ENCODE measurements at places on chromosomes 4 and X.

- DNase-seq = no peak
Observed at GRCh38 chr4:144820728-144821085, 174.8 kb downstream of the HHIP start.

DNA sequence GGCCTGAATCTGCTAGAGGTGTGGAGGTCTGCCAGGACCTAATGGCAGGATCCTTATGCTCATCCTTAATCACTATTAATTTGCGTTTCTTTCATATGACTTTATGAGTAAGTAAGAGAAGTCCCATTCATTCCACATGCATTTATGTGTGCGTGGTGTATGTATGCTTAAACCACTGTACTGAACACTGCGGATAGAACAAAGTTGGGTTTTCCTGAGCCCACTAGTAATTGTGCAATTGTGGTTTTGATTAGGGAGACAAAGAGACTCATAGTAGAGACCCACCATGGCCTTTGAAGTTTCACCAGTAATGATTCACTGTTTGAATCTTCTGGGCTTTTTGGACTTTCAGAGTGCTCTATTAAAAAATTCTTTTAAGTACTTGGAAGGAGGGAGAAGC, 498.5 kb upstream of the DIPK2B start:
- no peak for DNase-seq

DNA sequence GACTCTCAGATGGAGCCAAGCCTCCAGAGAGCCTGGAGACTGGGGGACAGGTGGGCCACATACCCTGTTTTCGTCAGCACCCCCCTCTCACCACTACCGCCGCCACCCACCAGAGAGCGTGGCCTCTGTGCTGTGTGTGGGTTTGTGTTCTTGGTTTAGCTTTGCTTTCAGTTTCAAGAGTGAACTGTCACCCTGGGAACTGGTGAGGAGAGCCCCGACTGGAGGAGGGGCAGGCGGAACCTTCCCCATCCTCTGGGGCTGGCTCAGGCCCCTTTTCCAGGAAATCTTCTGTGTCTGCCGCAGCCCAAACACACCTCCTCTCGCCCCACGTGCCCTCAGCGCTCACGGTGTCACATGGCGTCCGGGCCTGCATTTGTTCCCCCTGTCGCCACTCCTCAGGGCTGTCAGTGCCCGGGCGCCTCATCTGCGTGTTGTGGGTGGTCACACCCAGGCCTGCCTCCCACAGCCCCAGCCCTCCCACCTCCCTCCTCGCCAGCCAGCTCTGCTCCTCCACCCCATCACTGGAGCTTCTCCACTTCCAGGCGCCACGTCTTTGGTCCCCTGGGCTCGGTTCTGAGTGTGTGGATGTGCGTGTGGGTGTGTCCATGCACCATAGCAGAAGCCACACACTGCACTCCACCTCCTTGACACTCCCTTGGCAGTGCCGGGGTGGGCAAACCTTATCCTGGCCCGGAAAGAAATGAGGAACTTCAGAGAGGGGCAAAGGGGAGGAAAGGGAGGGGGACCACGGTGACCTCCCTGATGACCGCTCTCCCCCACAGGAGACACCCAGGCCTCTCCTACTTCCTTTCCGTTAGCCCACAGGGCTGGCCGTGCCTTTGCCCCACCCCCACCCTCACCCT, 27.8 kb downstream of the ELF4 start:
- DNase-seq = peak; percentile 42

DNA sequence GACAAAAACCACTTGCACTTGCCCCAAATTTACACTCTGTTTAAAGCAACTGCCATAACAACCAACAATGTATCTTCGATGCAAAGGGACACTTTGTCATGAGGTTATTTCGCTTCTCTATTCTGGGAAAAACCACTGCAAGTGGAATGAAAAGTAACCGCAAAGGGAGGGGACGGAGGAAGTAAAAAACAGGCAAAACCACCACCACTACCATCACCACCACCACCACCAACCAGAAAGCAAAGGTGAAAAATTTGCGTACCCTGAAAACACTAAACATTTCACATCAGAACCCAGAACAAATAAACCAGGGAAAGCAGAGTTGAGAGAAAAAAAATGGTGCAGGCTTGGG, 1.2 kb upstream of the N4BP2 start:
- peak; percentile 19 for DNase-seq

DNA sequence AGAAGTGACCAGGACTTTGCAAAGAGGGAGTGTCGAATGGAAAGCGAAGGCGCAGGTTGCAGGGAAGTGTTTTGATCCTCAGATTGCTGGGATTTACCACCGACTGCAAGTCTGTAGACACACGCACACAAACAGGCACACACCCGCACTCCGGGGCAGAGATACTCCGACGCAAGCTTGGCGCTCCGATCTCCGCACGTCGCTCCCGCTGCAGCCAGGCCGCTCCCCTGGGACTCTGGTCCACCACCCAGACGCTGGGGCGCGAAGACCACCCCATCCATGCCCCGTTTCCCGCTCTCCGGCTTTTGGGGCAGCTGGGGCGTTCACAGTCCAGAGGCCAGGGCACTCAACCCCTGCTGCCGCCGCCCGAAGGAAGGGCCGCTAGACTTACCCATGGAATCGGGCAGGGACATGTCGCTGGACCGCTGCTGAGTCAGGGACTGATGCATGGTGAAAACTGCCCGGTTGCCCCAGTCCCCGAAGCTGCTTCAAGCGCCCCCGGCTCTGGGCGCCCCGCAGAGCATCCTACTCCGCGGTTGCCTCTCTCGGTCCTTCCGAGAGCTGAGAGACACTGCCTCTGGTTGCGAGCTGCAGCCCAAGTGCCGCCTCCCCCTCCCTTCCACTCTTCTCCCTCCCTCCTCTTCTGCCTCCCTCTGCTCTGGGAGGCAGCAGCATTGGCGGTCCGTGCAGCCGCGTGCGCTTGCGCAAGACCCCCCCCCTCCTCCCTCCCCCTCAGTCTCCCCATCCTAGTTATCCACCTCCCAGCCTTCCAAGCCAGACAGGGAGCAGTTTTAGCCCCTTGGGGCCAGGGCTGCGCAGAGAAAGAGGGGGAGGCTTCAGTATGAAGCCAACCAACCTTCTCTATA, at the start of gene TMEM255A:
TSS of gene TMEM255A (minus strand) at position 601 of the 866 bp plus-strand sequence. CDS start at position 449, 152 bp downstream.
- no peak for DNase-seq

- DNase-seq = no peak
Observed at GRCh38 chr4:41866799-41867677, 68.2 kb upstream of the TMEM33 start.

DNA sequence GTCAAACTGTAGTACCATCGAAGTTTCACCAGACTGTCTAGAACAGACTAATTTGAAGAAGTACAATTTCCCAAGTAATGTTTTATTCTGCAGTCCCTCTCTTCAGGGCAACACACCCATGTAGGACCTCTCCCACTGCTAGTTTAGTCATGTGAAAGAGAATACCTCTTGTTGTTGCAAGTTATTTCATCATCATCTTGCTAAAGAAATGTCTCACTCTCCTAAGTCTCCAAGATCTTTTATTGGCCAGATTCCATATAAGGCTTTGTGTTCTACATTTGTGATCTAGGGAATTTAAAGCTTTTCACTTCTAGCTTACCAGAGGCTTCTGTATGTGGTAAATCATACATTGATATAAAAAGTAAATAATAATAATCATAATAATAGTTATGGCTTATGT, 745.3 kb upstream of the MAGEB2 start:
- no peak for DNase-seq

DNA sequence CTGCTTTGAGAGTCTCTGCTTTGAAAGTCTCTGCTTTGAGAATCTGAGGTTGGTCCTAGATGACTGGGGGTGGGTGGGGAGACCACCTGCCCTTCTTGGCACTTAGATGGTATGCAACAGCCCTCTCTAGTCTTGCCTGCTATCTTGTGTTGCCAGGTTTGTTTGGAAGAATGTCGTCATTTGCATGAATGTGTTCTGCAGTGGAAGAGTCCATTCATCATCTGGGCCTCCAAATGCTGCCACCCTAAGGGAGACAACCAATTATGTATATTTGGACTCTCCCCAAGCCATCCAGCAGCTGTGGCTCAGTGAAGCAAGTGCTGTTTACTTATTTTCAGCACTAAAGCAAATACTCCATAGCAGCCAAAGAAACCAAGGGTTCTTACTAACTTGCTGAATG, 44.6 kb upstream of the TRPC5OS start:
- DNase-seq = no peak

GRCh38 chr4:7068883-7069282, 1.0 kb upstream of the GRPEL1 start:
- DNase-seq = no peak

DNA sequence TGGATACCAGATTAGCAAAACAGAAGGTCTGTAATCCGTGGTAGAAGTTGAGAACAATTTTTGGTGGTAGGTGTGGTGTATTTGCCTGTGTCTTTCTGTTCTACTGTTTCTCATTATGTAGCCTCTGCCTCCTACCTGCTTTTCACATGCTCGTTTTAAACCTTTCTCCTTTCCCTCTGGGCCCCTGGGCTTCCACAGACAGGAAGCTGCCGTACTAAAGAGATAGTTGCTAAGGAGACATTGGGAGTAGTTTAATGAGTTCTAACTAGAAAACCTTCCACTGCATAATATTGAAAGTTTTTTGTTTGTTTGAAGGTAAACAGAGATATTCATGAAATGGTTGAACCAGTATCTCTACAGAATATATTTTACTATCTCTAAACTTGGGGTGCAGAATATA, 107.8 kb downstream of the STOX2 start:
- DNase-seq = no peak

DNA sequence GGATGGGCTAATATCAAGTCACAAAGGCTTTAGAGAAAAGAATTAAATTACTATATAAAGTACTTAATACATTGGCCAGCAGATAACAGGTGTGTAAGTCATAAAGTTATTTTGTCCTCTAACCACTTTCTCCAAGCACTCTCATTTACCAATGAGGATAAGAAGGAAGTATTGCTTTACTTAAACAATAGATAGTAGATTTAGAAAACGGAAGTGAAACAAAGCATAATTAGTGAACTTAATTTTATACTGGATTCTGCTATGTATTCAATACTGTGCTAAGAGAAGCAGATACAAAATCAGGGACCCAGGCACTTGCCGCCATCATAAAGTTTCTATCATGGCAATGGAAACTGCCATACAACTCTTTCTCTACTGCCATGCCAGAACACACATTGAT, 24.0 kb downstream of the AFM start:
- no peak for DNase-seq

Data from activated CD8-positive, alpha-beta memory T cell treated with anti-CD3 and anti-CD28 coated beads for 1 hour (primary cell).